Type B pancreatic cell (in vitro differentiated cells): ENCODE measurements at places on chromosomes 12 and 14. TPM values are rescaled to one million over a fixed set of nuclear protein-coding genes. Genes with fewer than 3 reads are reported as not detected.

Gene POTEG
- not detected in 2 replicates for total RNA-seq

- DNase-seq: no peak
These were observed 15.5 kb upstream of the MEG3 start for GRCh38 chr14:100810435-100810834.

GRCh38 chr12:108596854-108597558 lies 878 bp downstream of the TMEM119 start:
- no peak for DNase-seq

DNA sequence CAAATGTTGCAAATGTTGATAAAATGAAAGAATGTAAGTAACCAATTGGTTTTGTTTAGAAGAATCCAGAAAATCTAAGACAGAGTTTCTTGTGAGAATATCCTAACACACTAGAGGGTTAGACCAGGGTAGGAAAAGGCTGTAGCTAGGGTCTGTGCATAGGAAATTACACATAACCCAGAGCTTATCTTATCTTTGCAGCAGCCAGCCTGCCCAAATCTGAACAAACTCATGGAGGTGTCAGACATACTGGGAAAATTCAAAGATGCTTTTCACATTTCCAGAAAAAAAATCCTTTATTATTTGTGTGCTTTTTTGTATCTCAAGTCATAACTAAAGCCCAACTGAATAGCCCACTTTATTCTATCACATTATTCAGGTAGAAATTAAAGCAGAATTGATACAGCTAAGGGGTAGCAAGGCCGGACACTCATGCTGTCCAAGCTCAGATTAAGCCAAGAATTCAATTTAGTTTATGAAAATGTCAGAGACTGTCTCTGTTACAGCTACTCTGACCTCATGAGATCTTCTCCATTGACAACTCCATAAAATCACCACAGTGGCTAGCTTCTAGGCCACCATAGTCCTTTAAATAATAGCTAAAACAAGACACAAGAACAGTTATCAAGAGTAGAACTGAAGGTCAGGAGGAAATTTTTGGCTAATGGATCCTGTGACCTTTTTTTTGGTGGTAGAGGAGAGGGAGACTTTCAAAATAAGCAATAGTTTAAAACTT lies 169.6 kb upstream of the RASSF8 start:
- no peak for DNase-seq

Gene ADSS1
- total RNA-seq: 3.2 and 6.9 TPM in 2 replicates
